ENCODE measurements at places on chromosomes 2 and 18.

- no peak for DNase-seq
Measured at GRCh38 chr2:222521099-222521498, 96.8 kb downstream of the SGPP2 start.

- no peak for DNase-seq
Measured at GRCh38 chr18:66587430-66587829, 16.5 kb downstream of the CDH19 start.

GRCh38 chr2:74870951-74871350 is 37.0 kb downstream of the HK2 start:
- no peak for DNase-seq

DNA sequence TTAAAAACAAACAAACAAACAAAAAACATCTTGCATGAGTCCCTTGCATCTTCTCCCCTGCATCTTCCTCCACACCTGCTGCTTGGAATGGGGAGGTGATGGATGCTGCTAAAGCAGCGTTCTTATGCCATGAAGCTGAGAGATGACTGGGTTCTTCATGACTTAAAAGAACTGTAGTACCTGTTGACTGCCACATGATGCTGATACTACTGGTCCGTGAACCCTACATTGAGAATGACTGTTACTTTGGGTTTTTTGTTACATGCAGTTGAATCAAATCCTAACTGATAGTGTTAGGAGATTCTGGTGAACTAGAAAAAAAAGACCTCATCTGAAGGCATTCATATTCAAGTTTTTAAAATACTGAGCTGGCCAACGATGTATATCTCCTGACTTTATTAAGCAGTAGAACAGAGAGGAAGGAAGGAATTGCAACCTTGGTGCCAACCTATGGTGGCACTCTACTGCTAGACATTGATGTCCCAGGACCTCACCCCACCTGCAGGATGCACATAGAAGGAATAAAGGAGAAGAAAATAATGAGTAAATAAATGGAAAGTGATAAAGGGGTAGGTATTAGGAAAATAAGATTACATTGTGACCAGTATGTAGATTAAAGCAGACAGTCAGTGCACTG is 63.2 kb upstream of the SPAG16 start:
- DNase-seq = no peak

GRCh38 chr2:128777196-128778035 is 458.7 kb upstream of the HS6ST1 start:
- DNase-seq = no peak

- no peak for DNase-seq
Measured at GRCh38 chr2:144481666-144482065, 38.3 kb downstream of the ZEB2 start.

GRCh38 chr18:8037296-8037695 is 470.2 kb downstream of the PTPRM start:
- DNase-seq = no peak

DNA sequence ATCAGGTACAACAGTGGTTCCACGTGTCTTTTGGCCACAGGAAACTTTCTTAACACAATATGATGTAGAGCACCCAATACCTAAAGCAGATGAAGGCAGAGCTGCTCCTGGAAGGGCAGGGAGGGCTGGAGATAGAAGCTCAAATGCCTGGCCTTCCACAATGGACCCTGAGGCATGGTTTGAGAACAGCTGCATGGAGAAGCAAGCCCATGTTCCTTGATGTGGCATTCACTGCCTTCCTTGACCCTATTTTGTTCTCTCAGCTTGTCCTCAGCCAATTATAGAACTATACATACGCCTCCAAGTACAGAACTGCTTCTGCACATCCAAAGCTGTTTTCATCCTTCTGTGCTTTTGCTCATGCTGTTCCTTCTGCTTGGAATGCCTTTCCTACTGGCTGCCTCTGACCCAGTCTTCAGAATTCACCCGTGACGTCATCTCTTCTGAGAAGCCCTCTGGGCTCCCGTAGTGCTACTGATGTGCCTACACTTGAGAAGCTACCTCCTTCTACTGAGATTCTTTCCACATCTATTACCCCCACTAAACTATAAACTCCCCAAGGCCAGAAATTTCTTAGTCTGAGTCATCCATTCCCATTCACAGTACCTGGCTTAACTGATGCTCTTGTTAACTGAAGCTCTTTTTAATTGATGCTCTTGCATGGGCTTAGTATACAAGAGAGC is 69.9 kb downstream of the CHRNA1 start:
- no peak for DNase-seq

DNA sequence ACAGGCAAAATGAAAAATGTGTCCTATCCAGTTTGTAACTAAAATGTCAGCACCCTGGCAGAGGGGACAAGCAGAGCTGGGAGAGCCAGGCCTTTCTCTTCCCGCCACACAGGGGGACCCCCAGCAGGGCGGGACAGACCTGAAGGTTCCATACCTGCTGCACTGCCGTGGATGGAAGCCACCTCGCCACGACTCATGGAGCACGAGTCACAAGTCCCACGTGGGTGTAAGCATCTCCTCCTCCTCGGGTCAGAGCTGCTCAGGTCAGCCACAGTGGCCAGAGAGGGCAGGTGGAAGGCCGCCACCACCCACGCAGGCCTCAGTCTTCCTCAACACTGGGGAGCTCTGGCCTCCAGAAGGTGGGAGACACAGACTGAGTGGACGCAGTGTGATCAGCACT is 21.0 kb downstream of the C1QL2 start:
- no peak for DNase-seq

DNA sequence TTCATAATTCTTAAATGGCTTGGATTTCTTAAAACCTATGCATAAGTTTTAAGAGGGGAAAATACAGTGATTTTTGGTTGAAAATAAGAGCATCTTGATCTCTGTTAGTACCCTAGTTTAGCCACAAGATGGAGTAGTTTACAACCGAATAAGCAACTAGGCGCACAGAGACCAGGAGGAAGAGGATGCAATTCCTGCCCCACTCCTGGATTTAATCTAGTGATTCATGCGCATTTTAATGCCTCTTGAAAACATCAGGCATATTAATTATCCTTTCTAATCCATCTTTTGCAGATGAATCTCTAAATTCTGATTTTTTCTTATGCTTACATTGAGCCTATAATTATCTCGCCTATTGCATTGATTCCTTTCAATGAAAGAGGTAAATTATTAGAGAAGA is 76.7 kb downstream of the MRPS9 start:
- no peak for DNase-seq

- DNase-seq = no peak
Measured at GRCh38 chr2:232981767-232982360, 31.2 kb downstream of the NGEF start.

DNA sequence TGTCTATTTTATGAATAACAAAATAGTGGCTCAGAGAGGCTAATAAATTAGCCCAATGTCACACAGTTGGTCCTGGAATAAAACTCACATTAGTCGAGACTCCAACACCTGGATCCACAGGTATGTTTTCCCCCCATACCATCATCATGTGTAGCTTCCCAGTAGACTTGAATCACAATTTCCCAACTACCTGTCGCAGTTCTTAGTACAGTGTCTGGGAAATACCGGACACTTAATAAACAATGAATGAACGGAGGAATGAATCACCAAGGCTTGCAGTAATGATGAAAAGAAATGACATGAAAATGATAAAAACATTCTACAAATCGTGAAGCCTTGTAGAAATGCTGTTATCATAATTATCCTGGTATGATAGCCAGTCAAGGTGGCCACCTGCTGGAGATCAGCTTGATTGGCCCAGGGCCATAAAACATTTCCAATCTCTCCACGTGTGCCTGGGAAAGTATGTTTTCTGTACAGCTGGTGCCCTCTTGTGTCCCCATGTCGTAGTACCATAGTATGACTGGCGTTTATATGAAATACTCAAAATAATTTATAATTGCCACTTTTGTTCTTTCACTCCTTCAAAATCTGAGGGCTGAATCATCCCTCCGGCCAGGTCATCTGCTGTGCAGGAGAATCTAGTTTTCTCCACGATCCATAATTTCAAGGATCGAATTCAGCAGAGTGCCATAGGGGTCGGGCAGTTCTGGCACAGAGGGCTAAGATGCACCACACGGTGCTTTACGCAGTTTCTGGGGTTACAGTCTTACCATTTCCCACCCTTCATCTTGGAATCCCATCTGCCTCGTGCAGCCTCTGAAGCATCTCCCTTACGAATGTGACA is 95.4 kb downstream of the LAMA1 start:
- DNase-seq = no peak

- no peak for DNase-seq
Measured at GRCh38 chr18:43914018-43914417, 636.7 kb upstream of the SYT4 start.

GRCh38 chr2:6008726-6009125 is 316.5 kb downstream of the SOX11 start:
- no peak for DNase-seq

- DNase-seq = no peak
Measured at GRCh38 chr2:45241061-45241561, 231.9 kb upstream of the SIX2 start.

- peak; percentile 48 for DNase-seq
Measured at GRCh38 chr2:207334624-207335371, 169.1 kb upstream of the KLF7 start.

DNA sequence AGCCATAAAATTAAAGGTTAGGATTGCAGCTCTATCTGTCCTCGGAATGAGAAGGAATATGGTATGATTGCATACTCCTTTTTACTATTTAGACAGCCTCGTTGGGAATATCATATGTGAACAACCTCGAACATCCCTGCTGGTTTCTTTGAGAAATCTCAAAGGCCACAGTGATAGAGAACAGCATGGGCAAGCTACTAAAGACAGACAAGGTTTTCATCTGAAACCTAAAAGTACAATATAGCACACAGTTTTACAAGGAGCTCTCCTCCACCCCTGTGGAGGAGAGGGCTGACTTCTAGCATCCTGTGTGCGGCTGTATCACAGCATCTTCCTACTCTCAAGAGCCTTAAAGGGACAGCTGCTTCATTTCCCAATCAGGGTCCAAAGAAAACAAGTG is 104.3 kb downstream of the VWC2L start:
- no peak for DNase-seq

DNA sequence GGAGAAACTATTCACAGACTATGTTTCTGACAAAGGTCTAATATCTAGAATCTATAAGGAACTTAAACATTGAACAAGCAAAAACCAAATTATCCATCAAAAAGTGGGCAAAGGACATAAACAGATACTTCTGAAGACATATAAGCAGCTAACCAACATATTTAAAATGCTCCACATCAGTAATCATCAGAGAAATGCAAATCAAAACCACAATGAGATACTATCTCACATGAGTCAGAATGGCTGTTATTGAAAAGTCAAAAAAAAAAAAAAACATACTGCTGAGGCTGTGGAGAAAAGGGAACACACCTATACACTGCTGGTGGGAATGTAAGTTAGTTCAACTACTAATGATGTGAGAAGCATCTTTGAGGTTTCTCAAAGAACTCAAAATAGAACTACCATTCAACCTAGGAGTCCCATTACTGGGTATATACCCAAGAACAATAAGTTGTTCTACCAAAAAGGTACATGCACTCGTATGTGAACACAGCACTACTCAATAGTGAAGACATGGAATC is 220.4 kb upstream of the TFPI start:
- no peak for DNase-seq

DNA sequence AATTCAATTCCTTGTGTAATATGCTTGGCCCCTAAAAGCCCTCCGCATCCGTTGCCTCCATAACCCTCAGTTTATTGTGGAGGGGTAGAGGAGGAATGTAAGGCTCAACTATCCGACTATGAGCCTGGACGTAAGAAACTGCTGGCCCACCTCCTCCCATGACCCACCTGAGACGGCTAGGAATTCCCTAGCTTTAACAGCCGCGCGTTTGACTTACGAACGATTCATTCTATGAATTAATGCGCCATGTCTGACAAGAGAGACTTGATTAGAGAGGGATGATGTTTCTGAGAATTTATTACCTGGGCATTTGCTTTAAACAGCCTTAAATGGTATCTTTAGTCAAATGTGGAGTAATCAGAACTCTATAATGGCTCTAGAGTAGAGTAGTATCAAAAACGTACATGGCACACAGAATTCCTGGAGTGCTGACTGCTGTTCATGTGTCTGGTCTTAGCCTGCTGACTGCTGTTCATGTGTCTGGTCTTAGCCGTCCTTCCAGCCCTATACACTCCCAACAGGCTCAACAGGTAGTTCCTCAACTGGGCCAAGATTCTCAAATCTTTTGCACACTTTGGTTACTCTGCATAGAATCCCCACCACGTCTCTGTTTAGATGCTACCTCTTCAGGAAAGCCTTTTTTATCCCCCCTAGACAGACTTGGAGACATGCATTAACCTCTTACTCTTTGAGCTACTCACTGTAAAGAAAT is 899 bp upstream of the GFPT1 start:
- DNase-seq = no peak

- DNase-seq = no peak
Measured at GRCh38 chr18:28036488-28036887, 140.4 kb downstream of the CDH2 start.

- DNase-seq = no peak
Measured at GRCh38 chr2:54455563-54456361, at the start of gene SPTBN1. SPTBN1 (plus strand) TSS chr2:54456327; CDS start chr2:54526419, 70,092 bp downstream.

DNA sequence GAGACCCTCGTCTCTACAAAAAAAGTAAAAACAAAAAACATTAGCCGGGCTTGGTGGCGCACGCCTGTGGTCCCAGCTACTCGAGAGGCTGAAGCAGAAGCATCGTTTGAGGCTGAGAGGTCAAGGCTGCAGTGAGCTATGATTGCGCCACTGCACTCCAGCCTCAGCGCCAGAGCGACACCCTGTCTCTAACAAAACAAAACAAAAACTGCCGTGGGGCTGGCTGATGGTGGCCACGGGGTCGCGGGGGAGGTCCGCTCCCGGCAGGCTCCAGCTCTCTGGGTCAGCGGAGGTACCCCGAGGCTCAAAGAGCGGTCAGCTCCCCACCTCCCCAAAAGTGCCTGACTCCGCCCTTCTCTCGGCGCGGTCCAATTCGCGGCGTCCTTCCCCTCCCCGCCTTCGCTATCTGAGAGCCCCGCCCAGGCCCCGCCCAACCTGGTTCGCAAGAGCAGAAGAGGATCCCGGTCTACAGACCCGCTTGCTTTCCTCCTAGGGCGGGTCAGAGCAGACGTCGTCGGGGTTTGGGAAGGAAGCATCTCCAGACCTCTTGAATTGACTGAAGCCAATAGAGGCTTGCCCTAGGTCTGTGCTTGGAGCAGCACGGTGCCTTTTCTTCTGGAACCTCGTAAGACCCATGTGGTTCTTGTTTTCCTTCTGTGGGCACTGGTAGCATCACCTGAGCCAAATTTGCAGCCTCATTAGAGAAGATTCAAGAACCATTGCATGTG is 7.8 kb downstream of the RAX start:
- DNase-seq = peak; percentile 36

GRCh38 chr2:33370636-33371265 is 105.7 kb upstream of the RASGRP3 start:
- no peak for DNase-seq

- DNase-seq = no peak
Measured at GRCh38 chr2:201883606-201884369, 77.5 kb downstream of the CDK15 start.

GRCh38 chr2:118294063-118294462 is 205.8 kb downstream of the INSIG2 start:
- no peak for DNase-seq

GRCh38 chr2:46241344-46241743 is 55.9 kb upstream of the EPAS1 start:
- no peak for DNase-seq

Data from stimulated activated CD4-positive, alpha-beta T cell treated with anti-CD3 and anti-CD28 coated beads, Interleukin-1b, Interleukin-23, amount 100 ng/mL, for 48 hours (primary cell).